ENCODE measurements at places on chromosomes 4 and X.

DNA sequence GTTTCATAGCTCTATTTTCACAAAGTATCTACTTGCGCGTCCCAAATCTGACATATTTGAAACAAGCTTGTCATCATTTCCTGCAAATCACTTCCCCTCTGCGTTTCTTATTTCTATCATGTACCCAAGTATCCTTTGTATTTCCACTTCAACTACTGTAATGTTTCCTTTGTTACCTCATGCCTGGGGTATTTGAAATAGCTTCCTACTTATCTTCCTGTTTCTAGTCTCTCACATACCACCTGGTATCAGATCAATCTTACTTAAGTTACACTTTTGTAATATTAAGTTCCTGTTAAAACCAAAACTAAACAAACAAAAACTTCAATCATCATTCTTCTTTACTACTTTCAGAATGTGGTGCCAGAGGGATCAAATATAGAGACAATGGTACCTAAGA, 93.6 kb upstream of the SMAD1 start:
- DNase-seq, result no peak

DNA sequence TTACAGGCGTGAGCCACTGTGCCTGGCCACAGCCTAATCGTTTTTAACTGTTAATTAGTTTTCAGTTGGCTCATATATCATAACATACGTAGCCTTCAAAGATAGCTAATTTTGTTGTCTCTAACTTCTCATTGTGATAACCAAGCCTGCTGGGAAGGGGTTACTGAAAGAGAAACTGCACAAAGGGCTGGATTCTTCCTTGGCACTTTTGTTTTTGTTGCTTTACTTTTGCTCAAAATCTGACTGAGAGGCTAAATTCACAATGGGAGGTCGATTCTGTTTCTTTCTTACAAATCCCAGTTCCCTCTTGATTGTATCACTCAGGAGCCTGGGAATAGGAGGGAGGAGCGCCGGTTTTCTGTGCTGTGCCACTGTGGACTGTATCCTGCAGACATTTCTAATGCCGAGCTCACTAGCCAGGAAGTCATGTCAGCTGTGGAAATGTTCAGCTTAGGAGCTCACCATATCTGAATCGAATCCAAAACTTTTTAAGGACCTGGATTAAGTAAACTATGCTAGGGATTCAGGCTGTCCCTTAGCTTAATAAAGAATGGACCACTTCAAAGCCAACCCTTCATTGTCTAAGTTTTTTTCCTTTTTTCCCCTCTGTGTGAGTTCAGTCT, 120.5 kb upstream of the FAT1 start:
- DNase-seq, result no peak

DNA sequence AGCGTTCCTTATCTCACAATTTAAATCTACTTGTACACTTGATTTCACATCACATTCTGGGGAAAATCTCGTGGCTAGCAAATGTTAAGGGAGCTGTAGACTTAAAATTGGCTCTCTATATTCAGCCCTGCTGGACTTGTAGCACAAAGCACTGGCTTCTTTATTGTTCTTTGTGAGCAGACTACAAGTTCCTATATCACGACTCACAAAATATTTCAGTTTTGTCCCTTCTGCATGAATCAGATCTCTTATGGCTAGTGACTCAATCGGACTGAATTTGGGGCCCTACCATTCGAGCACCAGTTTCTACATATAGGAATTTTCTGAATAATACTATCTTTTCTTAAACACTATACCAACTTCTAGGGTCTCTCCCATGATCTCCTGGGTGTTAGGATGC, 390.1 kb downstream of the ADAM29 start:
- DNase-seq, result no peak

DNA sequence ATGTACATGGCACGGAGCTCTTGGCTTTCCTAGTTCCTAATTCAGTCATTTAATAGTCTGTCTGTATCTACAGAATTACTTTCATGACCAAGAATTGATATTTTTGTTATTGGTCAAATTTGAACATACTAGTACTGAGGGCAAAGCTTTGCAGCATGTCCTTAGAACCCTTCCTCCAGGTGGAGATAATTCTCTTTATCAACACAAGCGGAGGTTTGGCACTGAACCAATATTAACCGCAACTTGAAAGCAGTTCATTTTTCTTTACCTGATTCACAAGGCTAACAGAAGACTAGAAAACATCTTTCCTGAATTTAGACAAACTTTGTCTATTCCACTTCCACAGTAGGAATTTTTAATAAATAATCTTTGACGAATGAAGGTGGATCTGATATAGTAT, 73.8 kb downstream of the TACR3 start:
- no peak for DNase-seq

GRCh38 chr4:186924723-186925122, 201.1 kb upstream of the FAT1 start:
- DNase-seq, result no peak

DNA sequence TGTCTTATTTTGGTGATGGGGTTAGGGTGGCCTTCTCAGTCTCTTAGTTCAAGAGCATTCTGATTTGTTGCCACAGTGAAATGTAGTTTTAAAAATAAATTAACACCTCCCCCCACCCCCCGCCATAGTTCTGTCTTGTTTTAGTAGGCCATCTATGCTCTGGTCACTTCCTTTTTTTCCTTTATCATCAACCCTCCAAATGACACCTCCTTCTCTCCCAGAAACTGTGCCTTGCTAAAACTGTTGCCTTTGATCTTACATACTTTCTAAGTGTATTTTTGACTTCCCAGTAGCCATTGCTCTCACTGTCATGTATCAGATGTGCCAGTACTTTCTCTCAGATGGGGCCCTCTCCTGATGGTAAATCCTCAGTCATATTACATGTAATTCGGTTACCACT, 14.5 kb upstream of the NDUFC1 start:
- DNase-seq, result no peak

GRCh38 chr4:42761804-42762203, 104.9 kb upstream of the ATP8A1 start:
- DNase-seq, result no peak

DNA sequence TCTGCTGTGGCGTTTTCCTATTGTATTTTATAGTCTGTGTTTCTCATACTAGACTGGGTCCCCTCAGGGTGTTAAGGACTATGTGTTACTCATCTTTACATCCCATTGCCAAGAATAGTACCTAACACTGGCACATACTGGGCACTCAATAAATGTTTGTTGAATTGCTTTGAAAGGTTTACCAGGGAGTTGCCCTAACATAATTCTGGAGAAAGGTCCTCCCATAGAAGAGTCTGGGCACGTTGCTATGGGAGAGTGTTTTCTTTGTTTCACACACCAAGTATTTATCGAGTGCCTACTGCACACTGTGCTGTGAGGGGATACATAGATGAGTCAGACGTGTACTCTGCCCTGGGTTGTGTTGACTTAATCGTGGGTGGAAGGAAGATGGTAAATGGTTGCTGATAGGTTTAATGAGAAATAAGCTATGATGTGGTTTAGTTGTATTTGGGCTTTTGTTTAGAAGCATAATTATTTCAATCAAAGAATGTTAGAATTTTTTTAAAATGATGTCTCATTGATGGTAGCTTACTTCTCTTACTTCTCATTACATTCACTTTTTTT, 42.9 kb downstream of the AFF1 start:
- no peak for DNase-seq

GRCh38 chrX:104270916-104271512, 16.3 kb upstream of the ESX1 start:
- no peak for DNase-seq

DNA sequence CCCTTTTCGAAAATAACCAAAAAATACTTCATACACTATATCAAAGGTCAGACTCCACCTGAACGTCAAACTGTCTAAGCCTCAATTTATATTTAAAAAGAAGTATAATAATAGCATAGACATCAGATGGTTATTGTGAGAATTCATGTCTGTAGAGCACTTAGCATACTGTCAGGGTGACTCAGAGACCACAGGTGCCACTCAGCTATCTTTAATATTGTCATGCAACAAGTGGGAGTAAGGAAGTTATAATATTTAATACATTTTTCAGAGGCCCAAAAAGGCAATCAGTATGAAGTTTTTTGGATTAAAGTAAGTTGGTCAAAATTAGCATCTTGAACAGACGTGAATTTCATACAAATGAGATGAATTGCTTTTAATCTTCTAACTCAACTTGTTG, 93.3 kb downstream of the PHOX2B start:
- DNase-seq, result no peak

GRCh38 chr4:134740290-134740689, 538.7 kb upstream of the PABPC4L start:
- no peak for DNase-seq

DNA sequence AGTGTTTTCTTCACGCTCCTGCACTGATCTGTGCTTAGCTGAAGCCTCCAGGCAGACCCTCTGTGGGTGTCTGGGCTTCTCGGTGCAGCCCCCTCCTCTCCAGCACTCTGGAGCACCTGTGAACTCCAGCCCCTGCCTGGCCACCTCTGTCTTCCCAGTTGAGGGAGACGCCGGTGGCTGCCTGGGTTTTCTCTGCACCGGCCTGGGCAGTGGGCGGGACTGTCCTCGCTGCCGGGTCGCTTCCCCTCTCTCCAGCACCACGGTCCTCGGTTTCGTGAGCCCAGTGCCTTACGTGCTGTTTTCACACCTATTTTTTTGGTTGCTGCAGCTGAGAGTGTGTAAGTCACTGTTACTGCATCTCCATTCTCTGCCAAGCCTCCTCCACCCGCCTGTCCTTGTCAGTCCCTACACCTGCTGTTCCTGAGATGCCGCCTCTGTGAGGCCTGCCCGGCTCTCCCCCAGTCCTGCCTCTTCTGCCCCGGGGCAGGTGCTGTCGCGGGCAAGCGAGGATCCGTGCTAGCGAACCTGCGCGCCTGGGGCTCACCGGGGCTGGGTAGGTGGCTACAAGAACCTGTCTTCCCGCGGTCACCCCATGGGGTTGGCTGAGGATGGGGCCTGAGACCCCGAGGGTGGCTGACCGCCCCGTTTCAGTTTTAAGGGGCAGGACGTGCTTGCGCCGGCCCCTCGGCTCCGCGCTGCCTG, 2.4 kb upstream of the FGFRL1 start:
- no peak for DNase-seq

DNA sequence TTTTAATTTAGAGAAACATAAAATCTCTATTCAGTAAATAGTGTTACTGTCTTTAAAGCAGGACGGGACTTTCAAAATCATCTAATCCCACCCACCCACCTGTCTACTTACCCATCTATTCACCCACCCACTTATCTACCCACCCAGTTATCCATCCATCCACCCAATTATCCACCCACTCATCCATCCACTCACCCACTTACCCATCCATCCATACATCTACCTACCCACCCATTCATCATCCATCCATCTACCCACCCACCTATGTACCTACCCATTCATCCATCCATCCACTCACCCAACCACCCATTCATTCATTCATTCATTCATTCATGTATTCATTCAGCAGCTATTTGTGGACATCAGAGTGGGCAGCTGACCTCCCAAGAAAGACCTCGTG, 30.6 kb downstream of the MAN2B2 start:
- no peak for DNase-seq

GRCh38 chr4:8618961-8619720, 26.6 kb downstream of the CPZ start:
- no peak for DNase-seq

DNA sequence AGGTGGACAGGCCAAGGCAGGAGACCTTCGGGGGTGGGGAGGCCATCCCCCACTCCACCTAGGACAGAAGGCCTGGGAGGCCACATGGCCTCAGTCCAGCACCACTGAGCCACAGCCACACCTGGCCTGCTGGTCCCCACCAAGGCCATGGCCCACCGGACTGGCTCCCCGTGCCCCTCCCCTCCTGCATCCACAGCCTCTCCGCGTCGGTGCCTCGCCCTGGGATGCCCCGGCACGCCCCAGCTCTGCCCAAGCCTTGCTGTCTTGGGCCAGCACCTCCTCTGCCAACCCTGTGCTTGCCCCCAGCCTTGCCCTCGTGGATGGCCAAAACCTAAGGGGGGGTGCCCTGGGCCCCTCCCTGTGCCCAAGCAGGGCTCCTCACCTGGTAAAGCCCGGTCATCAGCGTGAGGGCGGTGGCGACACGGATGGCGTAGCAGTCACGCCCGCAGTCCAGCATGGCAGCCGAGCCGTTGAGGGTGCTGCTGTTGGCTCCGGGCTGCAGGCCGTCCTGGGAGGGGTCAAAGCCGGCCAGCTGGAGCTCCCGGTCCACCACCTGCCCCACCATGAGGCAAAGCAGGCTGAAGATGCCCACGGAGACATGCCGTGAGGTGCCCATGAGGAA, 2.3 kb downstream of the SLC26A1 start:
- DNase-seq, result no peak

- no peak for DNase-seq
These were observed 44.0 kb upstream of the CT47C1 start for GRCh38 chrX:119028733-119029330.

DNA sequence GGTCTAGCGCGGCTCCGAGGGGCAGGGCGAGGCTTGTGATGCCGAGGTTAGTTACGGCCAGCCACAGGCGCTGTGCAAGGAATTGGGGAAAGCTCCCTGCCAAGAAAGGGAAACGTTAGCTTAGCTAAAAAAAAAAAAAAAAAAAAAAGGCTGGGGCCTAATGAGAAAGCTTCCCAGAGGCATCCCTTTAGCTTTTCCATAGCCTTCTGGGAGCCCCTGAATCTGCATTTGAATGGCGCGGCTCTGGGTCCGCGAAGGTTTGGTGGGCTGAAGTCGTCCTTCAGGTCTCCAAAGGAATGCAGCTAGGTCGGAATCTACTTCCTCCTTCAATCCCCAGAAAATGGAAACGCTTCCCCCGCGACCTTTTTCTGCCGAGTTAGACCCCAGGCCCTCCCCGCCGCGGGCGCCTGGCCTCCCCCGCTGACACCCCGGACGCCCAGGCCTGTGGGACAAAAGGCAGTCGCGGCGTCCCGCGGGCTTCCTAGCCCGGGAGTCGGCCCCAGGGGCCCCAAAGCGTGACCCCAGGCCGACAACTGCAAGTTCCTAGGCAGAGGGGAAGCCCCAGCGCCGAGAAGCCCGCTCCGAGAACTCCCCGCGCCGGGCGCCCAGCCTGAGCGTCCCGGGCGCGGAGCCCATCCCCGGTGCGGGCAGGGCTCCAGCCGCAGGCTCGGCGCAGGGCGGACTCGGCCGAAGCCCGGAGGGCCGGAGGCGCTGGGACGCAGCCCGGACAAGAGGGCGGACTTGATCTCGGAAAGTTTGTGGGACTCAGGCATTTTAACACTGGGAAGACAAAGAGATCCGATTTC, 605 bp upstream of the FAT1 start:
- no peak for DNase-seq

DNA sequence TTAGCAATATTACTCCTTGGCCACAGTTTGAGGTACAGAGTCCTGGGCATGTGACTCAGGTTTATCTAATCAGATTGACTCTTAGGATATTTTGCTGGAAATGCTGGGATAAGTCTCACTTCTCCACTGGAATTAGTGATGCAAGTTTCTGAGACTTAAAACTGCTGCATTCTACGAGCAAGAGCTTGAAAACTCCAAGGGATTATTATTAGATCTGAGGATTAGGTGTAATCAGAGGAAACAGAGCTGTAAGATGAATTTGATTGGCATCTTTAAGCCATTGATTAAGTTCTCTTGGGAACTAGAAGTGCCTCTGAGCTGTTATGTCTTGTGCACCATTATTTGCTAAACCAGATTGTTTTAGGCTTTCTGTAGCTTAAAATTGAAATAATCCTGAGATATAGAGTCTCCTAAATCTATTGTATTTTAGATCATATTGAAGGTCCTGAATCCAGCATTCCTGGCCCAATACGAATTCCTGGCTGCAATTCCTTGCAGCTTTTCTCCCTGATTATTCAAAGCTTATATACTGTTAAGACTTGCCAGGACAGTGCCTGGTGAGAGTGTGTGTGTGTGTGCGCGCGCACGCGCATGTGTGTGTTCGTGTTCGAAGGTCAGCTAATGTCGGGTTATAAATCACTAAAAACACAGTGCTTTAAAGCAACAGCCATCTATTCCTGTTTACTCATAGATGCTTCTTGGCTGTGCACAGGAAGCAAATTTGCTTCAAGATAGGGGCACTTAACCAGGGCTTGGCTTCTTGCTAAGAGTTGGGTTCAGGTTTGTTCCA, 735.1 kb downstream of the STIM2 start:
- no peak for DNase-seq

Data from iPS DF 19.7 (cell line).